Cortex of kidney (tissue), 1 donor: ENCODE measurements at places on chromosomes 7 and 10.

GRCh38 chr7:14218338-14218737, 228.9 kb upstream of the ETV1 start:
- DNase-seq: no peak

- no peak for DNase-seq
These were observed 158.4 kb downstream of the BBS9 start for GRCh38 chr7:33287738-33288137.

- no peak for DNase-seq
These were observed 70.9 kb downstream of the HHEX start for GRCh38 chr10:92760609-92761008.

- DNase-seq: no peak
These were observed 566 bp downstream of the MAD1L1 start for GRCh38 chr7:2231992-2232765.

GRCh38 chr10:88042160-88043100, 179.0 kb downstream of the PTEN start:
- DNase-seq: no peak

- DNase-seq: no peak
These were observed 132.4 kb upstream of the PTN start for GRCh38 chr7:137475966-137476365.

DNA sequence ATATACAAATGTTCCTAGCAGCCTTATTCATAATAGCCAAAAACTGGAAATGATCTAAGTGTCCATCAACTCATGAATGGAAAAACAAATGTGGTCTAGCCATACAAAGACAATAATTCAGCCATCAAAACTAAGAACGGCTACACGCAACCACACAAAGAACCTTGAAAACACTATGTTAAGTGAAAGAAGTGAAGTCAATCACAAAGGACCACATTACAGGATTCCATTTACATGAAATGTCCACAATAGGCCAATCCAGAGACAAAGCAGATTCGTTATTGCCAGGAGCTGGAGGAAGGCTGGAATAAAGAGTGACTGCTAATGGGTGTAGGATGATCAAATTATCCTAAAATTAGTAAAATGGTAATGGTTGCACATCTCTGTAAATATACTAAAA, 21.1 kb downstream of the MKRN1 start:
- DNase-seq: no peak

DNA sequence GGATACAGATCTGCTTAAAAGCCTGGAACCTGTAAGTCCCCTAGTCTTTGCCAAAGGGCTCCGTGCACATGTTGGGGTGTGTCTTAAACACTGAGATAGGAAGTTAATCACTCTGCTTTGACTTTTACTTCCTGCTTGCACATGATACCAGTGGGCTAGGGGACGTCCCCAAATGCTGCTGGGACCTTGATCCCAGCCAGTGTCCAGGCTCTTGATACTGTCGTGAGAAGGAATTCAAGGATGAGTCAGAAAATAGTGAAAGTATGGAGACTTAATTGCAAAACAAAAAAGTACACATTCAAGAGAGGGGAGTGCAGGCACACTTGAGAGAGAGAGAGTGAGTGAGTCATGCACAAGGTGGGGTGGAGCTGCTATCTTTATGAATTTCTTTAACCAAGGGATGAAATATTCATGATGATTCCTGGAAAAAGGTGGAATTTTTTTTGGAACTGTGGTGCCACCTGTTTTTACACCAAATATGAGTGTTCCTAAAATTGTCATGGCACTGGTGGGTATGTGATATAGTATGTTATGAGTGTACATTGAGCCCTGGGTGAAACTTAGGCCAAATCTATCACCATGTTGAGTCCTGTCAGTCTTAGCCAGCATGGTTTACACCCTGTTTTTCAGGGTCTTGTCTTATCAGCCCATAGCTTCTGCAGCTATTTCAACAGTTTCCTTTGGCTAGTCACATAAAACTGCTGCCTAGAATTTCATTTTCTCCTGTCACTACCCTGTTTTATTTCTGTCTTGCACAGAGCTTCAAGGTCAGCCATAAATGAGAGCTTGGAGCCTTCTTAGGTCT, 88.3 kb upstream of the CYP26C1 start:
- no peak for DNase-seq

GRCh38 chr7:79507131-79507530, 53.7 kb upstream of the MAGI2 start:
- no peak for DNase-seq

- no peak for DNase-seq
These were observed 29.6 kb upstream of the ABCB4 start for GRCh38 chr7:87505122-87505521.

DNA sequence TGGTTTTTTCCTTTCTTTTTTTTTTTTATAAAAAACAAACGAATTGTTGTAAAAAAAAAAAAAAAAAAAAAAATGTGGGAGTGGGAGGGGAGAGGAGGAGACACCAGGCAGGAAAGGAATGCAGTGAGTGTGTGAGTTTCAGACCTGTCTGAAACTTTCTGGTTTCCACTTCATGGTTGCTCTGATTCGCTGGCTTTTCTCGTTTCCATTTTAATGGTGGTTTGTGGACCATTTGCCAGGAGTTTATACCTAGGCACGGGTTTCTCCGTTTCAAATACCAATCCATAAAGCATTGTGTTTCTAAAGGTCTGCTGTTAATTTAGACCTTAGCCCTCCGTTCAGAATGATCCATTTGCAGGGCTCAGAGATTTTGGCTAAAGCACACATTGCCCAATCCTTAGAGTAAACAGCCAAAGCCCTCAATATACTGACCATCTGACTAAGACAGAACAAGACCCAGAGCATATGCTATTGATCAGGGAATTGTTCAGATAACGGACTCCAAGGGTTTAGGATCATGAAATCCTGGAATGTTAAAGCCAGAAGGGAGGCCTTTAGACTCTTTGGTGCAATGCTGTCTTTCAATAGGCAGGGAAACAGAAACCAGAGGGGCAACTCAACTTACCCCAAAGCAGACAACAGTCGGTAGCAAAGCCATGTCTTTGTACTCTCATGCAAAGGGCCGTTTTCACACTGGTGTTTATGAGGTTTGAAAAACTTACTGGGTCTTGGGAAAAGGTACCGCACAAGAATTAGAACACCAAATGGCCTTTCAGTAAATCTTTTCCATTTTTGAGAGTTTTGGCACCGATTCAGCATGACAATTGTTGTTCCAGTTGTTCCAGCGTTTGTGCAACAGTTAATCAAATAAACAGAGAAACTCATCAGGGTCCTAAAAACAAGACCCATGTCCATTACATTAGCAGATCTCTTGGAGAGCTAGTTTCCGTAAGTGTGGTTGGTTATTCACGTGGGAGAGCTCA, 94.3 kb upstream of the AGBL3 start:
- no peak for DNase-seq

DNA sequence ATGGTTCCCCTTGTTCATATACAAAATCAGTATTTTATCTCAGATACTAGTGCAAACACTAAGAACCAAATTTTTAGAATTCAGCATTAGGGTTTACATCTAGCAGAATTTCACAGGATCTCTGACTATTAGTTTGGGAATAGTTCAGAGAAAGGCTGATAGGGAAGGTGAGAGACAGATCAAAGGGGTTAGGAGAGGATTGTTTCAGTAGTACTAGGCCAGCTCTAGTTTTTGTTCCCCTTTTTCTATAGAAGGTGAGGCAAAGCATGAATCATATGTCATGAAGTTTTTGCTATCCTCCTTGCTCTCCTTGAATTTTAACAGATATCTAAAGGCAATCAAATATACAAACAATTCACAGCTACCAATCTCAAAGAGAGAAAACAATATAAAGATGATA, 26.1 kb upstream of the CTNNA3 start:
- no peak for DNase-seq

DNA sequence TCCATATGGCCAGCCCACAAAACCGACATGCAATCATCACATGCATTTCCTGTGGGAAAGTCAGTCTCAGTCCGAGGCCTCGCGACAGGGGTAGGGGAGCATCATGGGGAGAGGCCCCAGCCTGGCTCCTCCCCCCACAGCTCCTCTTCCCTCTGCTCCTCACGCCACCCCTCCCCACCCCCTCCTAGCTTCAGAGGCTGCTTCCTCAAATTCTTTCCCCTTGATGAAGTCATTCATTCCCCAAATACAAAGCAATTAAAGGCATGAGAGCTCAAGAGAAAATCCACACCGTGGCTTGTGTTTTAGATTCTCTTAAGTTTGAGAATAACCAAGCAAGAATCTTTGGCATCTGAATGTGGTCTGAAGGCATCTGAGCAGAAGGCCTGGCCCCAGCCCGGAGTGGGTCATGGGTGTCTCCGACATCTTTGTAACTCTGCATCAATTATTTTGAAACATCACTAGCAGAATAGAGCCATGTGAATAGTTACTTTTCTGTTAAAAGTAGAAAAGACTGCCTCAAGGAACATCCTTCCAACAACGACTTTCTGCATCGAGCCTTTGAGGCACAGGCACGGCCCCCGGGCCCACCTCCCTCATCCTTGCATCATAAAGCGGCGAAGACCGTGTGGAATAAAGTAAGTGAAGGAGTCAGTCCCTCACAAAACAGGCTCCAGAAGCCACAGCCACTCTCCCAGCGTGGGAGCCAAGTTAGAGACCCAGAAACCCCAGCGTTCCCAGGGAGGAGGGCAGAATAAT, 90.9 kb downstream of the DIP2C start:
- DNase-seq: no peak

DNA sequence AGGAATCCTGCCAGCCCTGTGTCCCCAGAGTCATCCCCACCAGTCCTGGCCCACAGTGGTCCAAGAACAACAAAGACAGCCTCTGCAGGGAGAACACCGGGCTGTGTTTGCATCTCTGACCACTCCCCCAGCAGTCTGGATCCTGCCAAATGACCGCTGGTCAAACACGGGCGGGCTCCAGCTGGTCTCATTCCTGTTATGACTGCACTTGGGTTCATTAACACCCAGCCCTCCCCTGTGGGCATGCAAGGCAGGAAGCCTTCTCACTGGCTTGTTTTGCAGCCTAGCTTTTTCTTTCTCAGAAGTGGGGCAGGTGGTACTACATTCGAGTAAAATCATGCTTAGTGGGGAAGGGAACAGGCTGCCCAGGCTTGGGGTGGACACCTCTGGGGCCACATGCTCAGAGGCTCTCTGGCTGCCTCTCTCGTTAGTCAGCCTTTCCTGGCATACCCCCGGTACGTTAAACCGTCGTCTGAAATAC, 190.0 kb downstream of the PLXNA4 start:
- no peak for DNase-seq

- no peak for DNase-seq
These were observed 57.8 kb downstream of the PHYHIPL start for GRCh38 chr10:59234194-59234593.

DNA sequence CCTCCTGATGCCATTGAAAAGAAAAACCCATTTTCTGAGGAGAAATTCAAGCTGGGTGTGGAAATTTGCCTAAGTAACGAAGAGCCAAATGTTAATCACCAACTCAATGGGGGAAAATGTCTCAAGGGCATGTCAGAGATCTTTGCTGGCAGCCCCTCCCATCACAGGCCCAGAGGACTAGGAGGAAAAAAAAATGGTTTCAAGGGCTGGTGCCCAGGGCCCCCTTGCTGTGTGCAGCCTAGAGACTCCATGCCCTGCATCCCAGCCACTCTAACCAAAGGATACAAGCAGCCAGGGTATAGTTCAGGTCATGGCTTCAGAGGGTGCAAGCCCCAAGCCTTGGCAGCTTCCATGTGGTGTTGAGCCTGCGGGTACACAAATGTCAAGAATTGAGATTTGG, 106.3 kb downstream of the ALOX5 start:
- no peak for DNase-seq

DNA sequence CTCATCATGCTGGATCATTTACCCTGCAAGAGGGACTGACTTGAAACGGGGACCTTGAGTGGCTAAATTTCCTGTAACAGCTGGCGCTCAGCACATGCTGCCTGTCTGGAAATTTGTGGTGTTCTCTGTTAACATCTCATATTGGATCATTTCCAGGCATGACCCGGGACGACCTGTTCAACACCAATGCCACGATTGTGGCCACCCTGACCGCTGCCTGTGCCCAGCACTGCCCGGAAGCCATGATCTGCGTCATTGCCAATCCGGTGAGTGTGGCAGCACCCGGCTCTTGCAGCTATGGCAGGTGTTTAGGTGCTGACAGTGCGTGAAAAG, 9.9 kb downstream of the MDH2 start:
- DNase-seq: no peak

DNA sequence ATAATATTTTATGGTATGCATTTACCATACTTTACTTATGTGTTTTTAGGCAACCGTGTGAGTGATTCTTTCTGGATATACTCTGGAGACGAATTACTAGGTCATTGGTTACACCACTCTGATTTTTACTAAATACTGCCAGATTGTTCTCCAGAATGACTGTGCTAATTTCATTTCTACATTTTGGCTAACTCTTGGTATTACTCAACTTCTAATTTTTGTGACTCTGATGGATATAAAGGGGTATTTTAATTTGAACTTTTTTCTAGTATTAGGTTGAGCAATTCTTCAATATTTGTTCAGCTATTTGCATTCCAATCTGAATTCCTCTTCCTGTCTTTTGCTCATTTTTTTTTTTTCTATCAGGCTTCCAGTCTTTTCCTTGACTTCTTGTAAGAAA, 223.6 kb downstream of the MDFIC start:
- no peak for DNase-seq

DNA sequence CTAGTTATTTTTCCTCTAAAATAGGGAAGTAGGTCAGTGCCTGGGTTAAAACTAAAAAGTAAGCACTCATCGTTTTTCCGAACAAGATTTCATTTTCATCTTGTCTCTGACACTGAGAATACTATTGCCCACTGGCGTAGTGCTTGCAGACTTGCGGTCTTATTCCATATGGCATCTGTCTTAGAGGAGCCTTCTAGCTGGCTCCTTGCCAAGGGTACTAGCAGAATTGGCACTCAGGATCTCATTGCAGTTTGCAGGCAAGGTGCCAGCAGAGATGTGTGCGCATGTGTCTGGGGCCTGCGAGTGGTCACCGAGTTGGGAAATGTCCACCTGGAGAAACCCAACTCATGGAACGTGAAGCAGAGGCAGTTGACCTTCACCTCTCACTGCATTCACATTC, 143.4 kb downstream of the CELF2 start:
- DNase-seq: no peak

GRCh38 chr10:65294329-65294728, 1631.5 kb upstream of the LRRTM3 start:
- DNase-seq: no peak

DNA sequence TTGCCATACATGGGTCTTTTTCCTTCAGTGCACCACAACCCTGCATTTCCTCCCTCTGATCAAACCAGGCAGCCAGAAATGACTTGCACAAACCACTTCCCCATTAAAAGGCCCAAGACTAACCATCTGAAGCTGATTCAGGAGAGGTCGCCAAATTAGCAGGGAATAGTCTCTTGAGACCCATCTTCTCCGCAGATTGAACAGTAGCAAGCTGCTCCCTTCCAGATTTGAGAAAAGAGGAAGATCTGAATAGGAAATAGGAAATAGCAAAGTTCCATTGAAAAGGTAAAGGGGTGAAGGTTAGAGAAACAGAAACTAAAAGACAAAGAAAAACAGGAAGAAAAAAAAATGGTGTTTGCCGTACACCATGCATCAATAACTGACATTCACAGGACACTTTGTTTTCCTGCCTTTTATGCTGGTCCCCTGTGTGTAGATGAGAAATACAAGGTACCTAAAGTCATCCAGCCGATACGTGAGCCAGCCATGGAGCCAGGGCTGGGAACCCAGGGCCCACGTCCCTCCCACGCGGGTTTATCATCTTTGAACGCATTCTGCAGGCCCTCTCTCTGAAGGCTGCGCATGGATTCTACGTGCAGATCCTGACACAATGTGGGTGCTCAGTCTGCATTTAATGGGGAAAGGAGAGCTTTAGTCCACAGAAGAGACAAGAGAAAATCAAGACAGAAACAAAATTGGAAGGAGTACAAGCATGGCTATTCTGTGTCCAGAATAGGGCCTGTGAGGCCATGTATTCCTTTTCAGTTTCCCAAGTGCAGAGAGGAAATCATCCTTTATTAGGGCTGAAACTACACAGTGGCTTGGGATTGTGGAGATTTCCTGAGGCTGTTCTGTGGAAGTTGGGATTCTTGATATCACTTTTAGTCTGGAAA, 268.4 kb upstream of the NPVF start:
- no peak for DNase-seq
